ENCODE measurements at places on chromosomes 4 and X. TPM values are rescaled to one million over a fixed set of nuclear protein-coding genes. Genes with fewer than 3 reads are reported as not detected.

Gene SLC9B1
- not detected for total RNA-seq

Gene FGF13
- total RNA-seq: 0.60 TPM

Gene PABPC1L2B
- not detected for total RNA-seq

Gene CDX4
- not detected for total RNA-seq

Gene SPANXD
- total RNA-seq: not detected

Gene MAPK10
- total RNA-seq: 8.3 TPM

DNA sequence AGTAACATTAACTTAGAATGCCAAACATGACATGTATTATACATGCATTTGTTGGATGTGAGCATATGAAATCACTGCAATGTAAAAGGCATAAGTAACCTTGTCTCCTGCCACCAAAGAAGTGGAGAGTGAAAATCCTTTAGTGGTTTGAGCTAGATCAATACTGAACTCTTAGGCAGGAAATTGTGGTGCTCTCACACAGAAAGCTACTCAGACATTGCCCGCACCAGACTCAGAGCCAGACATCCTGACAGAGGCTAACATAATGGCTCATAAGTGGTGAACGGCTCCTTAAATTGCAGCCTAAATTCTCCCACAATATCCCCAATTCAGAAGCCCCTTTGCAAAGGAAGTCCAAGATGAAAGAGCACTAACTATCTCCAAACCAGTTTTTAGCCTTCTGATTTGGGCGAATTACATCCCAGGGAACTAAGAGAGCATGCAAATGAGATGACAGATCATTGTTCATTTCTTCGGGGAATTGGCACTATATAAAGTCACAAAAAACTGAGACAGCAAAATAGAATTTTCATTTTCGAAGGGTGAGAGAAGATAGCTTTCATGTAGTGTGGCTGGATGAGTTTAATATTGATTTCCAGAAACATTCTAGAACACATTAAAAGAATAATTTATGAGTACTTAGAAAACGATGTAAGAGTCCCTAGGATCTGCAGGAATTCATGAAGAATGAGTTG is 233.6 kb upstream of the RPS6KA3 start:
- DNase-seq: no peak

DNA sequence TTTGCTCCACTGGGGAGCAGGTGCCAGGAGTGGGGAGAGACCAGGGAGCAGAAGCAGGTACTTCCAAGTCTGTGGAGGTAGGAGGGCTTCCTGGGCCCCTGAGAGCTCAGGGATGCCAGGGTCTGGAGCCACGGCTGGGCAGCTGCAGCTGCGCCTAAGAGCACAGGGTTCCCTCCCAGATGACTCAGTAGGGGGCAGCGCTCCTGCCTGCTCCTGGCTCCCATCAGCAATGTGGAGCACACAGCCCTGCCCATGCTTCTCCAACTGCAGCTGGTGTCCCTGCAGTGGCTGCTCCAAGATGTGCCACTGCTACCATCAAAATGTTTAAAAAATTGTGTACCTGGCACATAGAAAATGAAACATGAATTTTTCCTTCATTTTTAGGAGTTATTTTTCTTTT is 1028.2 kb downstream of the PCDH7 start:
- DNase-seq: no peak

GRCh38 chr4:68349279-68349648 is 626 bp downstream of the YTHDC1 start:
- no peak for DNase-seq

- DNase-seq: no peak
Observed at GRCh38 chr4:182521011-182521410, 277.8 kb downstream of the TENM3 start.

DNA sequence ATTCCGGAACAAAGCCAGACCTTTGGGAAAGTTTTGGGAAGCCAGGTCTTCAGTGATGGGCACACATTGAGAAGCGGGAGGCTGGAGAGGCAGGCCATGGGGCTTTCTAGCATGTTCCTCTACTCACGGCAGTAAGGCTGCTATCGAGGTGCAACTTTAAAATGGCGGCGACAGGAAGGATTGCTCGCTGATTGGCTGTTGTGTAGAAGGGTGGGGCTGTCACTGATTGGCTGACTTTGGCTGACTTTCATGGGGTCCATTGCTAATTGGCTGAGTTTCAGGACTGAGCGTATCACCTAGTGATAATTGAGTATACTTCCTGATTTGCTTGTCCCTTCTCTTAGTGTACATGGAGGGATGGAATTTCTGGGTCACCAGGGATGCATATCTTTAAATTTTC is 19.7 kb upstream of the GLOD5 start:
- DNase-seq: no peak

DNA sequence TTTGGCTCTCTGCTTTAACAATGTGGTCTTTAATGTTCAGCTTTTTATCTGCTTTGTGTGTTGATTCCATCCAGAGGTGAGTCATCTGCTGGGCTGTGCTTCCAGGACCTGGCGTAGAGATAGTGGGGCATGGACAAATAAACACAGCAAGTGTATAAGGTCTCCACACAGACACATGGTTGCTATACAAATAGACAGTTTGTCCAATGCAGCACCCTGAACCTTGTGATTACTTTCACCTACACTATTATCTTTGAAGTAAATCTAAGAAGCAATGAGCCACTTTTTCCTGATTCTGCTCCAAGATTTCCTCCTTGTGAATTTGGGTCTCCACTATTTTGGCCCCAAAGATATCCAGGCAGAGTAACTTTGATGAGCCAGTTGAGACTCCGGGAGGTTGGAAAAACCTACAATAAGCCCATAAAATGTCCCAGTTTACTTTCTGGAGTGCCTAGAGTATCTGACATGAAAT is 12.1 kb downstream of the PPARGC1A start:
- peak; percentile 62 for DNase-seq

DNA sequence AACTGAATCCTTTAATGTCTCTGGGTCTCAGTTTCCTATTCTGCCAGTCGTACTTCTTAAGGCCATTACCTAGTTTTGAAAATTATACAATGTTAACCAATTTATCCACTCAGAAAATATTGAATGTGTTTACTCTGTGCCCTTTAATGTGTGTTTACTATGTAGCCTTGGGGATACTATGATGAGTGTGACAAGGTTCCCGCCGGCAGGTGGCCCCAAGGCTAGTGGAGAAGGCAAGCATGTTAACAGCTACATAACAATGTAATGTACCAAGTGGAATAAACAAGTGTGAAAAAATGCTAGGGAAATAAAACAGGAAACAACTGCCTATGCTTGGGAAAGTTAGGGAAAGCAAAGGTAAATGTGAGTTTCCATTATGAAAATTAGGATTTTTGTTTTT is 187.3 kb upstream of the MBNL3 start:
- DNase-seq: no peak

GRCh38 chrX:119398974-119399771 is at the start of gene SLC25A43:
Gene SLC25A43, plus strand, starts transcription at chrX:119399336. Its CDS starts 68 bp downstream, at chrX:119399404.
- DNase-seq: peak; percentile 57

GRCh38 chr4:120314969-120315368 is 248.3 kb upstream of the MAD2L1 start:
- DNase-seq: no peak

GRCh38 chr4:36477861-36478260 is 196.4 kb downstream of the DTHD1 start:
- DNase-seq: no peak
